ENCODE measurements at places on chromosomes 4 and X.

DNA sequence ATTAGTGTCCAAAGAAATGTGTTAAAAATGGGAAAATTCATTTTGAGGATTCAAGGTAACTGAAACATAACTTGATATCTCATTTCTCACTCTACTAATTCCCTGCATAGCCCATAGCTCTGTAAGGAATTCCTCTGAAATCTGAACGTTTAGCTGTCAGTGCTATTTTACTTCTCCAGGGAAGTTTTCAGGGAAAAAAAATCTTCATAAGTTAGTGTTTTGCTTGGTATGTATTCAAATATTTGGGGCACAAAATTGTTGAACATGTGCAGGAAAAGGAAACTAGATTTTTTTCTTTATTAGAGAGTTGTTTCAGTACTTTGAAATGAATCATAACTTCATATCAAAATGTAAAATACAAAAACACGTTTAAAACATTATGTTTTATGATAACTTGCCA lies 891.4 kb downstream of the CENPC start:
- no peak for ATAC-seq

- no peak for ATAC-seq
Observed at GRCh38 chr4:124433044-124433443, 279.5 kb downstream of the ANKRD50 start.

DNA sequence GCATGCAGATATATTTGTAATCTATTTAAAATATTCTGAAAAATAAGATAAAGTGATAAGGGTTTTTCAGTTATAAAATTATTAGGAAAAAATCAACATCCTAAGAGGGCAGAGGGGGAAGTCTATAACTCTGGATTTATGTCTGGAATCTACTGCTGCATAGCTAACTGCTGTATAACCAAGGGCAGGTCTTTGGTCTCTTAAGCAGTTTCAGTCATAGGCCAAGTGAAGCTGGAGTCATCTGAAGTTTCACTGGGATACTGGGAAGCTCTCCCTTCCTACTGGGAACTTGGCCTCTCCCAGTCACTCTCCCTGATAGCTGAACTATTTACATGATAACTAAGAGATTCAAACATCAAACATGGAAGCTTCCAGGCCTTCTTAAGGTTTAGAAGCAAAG lies 1409.9 kb upstream of the PCDH7 start:
- no peak for ATAC-seq

DNA sequence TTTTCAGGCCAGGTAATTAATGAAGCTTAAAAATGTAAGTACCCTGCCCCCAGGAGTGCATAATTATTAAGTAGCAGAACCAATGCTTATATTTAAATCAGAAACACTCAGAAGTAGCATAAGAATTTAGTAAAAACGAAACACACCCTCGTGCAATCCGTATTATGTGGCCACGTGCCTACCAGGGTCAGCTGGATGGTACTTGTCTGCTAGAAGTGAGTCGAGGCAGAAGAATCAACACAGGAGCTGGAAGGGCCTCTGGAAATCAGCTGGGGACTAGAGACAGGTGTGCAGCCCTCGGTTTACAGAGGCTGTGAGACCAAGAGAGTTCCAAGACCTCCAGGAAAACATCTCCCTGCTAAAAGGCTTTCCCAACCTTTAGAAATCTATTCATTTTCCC lies 559 bp upstream of the FAM47E start:
- ATAC-seq: no peak

- no peak for ATAC-seq
Observed at GRCh38 chr4:167101035-167101434, 133.3 kb downstream of the SPOCK3 start.

DNA sequence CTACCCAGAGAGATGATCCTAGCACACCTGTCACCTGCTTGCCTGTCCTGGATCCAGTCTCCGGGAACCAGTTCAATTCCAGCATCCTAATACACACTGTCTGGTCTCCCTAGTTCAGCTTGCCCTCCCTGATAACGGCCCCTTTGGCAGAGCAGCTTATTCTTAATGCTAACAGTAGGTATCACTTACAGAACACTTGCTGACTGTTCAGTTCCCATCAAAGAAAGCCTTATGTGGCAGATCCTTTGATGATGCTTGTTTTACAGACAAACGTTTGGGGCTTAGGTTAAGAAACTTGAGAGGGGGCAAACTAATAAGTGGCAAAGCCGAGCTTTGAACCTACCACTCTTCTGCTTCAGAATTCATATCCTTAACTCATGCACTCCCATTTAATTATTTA lies 890 bp downstream of the RASSF6 start:
- ATAC-seq: no peak

- ATAC-seq: no peak
Observed at GRCh38 chr4:16684097-16684496, 214.3 kb downstream of the LDB2 start.

GRCh38 chr4:93065790-93066189 lies 762.0 kb downstream of the GRID2 start:
- no peak for ATAC-seq

DNA sequence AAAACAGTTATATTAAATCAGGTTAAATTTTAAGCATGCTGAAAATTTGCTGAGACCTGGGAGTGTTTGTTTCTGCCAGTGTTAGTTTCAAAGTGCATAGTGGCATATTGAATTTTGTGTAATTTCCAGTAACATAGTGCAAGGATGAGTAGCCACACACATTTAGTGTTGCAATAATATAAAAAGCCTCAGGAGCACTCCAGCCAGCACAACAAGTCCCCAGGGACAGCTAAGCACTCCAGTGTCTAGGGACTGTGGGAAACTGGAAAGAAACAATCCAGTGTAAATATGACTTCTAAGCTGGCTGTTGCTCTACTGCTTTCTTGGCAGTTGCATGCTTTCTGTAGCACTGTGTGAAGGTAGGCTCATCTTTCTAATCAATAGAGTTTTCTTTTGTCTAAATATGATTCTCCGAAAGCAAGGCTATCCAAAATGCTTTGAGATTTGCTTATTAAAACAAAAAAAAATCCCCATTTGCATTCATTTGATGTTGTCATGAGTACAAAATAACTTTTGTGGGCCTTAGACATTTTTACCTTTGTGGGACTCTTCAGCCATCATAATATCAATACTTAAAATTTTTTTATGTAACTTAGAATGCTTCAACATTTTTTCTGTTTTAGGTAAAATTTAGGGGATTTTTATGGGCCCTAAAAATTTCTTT lies 24.2 kb upstream of the CXCL2 start:
- ATAC-seq: no peak

- ATAC-seq: no peak
Observed at GRCh38 chr4:1279253-1279652, 10.4 kb upstream of the MAEA start.

DNA sequence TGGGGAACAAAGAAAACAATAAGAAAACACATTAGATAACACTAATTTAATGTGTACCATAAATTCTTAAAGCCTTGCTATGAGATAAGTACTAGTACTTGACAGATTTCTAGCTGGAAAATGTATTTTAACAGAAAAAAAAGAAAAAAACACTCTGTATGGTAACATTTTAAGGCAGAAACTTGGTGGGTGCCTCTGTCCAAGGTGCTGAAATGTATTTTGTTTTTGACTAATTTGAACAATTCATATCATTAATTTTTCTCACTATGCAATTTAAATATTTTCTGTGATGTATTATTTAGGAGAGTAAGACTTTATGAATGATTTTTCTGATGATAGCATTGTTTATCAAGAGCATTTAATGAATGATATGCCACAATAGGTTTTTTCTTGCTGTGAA lies 107.5 kb downstream of the GABRG1 start:
- no peak for ATAC-seq

GRCh38 chr4:145843148-145843547 lies 95.5 kb downstream of the ZNF827 start:
- no peak for ATAC-seq

GRCh38 chr4:8332038-8332857 lies 62.7 kb downstream of the HTRA3 start:
- no peak for ATAC-seq

DNA sequence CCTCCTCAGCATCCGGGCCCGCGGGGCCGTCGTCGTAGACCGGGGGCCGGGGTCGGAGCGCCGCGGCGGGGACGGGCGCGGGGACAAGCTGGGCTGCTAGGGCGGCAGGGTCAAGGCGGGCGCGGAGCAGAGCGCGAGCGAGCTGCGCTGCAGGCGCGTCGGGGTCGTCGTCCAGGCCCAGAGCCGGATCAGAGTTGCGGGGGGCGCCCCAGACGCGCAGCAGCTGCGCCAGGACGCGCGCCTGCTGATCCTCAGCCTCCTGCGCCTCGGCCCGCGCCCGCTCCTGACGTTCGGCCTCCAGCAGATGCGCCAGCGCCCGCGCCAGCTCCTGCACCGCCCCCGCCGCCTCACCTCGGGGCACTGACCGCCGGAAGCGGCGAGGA lies 3.5 kb downstream of the PCSK1N start:
- no peak for ATAC-seq

GRCh38 chr4:8876982-8877779 lies 5.5 kb upstream of the HMX1 start:
- ATAC-seq: no peak

DNA sequence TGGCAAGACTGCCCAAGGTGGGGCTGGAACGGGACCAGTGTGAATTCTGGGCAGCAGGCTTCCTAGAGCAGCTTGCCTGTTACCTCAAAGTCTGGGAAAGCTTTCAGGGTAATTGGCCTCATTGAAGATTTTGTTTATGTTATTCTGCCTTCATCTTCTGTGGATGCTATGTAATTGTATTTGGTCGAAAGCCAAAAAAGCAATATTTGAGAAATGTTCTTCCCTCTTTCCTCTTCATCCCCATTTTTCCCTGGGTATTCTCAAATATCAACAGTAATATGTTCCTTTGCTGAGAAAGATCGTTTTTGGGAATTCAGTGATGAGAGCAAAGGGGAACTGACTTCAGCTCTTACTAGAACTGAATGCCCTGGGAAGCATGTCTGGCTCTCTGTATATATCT lies 12.9 kb downstream of the TMEM131L start:
- no peak for ATAC-seq

- no peak for ATAC-seq
Observed at GRCh38 chr4:5979981-5980380, 38.2 kb downstream of the C4orf50 start.

DNA sequence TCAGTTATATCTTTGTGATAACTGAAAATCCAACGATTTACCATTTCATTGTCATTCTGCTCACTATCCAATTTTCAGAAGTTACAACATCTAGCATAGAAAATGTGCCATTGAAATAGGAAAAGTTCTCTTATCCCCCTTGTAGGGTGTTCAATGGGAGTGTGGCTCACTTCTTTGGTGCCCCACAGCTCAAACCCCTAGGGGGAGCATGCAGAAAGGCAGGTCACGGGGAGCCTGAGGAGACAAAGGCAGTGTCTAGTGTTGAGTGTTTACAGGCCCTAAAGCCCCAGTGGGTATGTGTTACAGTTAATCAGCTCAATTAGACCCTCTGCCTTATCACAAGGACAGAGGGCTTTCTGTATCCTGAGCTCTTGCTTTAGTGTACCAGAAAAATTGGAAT lies 243.4 kb upstream of the GRID2 start:
- no peak for ATAC-seq

DNA sequence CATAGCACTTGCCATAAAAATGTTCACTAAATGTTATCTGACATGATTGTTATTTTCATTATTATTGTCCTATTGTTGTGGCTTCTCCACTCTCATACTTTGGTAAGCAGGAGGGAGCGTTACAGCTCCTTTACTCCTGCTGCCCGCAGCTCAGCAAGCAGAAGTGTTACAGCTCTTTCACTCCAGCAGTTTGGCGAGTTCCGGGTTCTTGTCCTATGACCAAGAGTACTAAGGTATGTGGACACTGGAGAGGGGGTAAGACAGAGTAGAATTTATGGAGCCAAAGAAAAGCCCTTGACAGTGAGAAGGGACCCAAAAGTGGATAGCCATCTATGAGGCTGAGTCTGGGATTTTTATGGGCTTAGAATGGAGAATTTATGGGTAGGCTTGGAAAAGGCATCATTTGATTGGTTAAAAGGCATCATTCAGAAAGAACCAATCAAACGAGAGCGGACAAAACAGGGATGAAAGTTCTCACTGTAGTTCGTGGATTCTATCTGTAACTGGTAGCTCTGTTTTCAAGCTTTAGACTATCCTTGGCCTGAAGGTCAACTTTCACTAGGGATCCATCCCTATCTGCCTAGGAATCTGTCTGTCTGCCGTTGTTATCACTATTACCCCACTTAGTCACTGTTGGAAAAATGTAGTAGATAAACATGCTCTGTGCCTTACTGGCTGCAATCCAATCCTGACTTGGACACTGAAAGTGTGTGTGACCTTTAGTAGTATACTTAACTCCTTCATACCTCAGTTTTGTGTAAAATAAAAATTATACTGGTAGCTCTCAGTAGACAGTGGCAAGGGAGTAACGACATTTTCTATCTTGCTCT lies 545.6 kb upstream of the LCORL start:
- no peak for ATAC-seq

DNA sequence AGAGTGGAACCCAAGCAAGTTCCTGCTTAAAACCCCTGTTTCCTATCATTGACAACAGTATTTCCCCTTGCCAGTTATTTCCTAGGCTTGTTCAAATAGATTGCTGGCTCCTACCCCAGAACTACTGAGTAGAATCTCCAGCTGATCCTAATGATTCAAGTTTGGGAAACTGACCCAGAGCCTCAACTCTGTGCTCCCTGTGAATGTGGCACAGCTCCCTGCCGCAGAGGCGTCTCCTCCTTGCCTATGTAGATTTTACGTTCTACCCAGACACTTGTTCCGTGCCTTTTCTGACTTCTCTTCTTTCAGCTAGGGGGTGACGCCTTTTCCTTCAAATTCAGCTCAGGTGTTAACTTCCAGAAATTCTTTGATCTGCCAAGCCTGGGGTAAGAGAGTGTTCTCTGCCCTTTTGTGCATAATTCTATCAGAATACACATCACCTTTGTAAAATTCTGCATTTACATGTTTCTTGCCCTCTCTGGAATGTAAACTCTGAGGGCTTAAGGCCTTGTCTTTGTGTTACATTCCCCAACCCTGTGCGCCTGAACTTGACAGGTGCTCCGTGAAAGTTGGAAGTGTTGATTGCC lies 4.4 kb downstream of the LSM6 start:
- ATAC-seq: no peak

DNA sequence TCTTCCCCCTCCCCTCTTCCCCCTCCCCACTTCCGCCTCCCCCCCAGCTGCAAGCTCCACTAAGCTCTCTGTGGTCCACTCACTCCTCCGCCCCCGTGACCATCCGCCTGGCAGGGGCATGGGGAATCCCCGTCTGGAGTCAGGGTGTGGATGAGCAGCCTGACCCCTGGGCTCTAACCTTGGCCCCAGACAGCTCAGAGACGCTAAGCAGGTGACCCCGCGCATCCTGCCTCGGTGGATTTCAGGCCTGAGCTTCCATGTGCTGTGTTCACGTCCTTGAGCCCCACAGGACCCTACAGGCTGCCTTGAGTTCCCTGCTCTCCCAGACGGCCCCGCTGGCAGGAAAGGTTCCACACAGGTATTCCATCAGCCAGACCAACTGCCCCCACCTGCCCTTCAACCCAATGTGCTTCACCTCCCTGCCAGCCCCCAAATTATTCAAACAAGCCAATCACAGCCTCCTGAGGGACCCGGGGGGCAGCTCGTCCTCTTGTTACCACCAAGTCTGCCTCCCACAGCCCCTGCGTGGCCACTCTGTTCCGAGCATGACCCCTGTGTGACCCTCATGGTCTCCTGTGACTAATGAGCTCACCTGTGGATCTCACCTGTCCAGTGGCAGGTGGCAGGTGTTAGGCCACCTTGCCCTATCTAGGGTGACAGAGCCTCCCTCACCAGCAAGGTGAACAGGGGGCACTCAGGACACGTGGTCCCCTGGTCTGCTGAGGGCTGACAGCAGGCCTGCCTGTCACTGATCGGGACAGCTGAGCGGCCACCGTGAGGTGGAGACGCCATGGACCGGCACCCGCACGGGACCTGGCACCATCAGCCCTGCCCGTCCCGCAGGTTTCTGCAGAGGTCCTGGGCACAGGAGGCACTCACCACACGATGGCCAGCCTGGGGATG lies 73.2 kb upstream of the MXD4 start:
- no peak for ATAC-seq

GRCh38 chr4:184316821-184317220 lies 99.1 kb upstream of the ENPP6 start:
- no peak for ATAC-seq

Measured in activated CD4-positive, CD25-positive, alpha-beta regulatory T cell treated with anti-CD3 and anti-CD28 coated beads, Interleukin-2, amount 50 U/mL, for 24 hours (primary cell).